ENCODE measurements at places on chromosomes 5 and 9.

DNA sequence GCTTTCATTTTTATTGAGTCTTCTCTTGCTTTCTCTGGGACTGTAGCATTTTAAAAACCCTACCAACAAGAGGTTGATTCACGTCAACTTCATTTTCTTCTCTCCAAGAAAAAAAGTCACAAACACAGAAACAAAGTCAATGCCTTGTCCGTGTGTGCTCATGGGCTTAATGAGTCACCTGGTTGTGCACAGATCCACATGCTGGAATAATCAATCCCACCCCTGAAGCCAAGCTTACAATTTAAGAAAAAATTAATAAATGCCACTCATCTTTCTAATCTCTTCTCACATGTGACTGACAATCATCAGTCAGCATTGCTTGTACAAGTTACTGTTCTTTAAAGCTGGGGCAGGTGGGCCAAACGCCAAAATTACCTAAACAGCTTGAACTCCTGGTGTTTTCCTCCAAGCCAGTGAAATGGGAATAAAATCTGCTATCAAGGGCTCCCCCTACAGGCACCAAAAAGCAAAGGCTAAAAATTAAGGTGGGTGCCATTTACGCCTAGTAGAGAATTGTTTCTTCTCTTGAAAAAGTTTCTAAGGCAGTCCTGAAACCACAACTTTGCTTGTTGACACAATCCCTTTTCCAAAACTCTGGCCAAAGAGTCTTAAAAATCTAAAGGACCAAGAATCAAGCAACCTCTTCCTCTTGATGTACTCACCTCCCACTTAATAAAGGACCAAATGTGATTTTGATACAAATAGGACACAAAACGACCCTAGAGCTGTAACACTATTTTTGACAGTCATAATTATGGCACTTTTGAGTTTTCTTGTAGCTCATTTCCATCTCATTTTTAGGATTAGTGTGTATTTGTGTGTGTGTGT, 21.3 kb downstream of the TRMO start:
- DNase-seq = no peak

DNA sequence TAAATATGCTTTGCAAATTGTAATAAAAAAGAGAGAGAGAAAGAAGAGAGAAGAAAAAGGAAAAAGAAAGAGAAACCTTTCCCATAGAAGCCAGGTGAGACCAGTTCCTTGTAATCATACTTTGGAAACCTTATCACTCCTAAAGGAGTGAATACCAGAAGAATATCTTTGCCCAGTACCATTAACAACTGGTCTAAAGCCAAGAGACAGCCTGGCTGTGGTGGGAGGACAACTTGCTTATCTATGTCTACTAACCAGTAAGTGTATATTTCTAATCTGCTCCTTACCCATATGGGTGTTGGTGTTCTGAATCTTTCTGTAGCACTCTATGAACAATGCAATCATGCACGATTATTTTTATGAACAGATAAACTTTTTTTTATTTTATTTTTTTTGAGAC, 10.5 kb upstream of the TXN start:
- no peak for DNase-seq

DNA sequence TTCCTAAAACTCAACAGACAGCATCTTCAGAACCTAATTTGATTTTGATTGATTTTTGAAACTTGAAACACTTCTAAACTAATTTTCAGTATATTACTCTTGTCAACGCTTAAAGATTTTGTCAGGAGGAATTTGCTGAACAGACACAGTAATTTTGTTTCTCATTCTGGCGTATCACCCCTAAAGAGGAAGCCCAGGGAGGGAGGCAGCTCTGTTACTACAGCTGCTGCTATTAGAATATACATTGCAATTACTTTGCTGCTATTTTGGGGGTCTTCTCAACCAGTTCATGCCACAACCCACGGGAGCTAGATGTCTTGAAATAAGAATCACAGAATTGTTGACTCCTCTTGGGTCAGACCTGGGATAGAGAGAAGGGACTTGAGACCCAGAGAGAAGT, 122.6 kb downstream of the TLR4 start:
- no peak for DNase-seq

- no peak for DNase-seq
Observed at GRCh38 chr9:130045725-130046450, 2.9 kb upstream of the FNBP1 start.

DNA sequence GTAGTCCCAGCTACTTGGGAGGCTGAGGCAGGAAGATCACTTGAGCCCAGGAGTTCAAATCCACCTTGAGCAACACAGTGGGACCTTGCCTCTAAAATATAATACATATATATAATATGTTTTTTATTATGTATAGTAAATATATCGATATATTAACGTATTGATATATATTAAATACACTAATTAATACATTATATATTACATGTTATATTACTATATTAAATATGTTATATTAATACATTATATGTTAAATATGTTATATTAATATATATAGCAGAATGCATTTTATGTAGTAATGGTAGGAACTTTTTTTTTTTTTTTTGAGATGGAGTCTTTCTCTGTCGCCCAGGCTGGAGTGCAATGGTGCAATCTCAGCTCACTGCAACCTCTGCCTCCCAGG, 18.1 kb upstream of the BNC2 start:
- no peak for DNase-seq

- DNase-seq = no peak
Observed at GRCh38 chr9:21357479-21358460, 7.1 kb upstream of the IFNA6 start.

DNA sequence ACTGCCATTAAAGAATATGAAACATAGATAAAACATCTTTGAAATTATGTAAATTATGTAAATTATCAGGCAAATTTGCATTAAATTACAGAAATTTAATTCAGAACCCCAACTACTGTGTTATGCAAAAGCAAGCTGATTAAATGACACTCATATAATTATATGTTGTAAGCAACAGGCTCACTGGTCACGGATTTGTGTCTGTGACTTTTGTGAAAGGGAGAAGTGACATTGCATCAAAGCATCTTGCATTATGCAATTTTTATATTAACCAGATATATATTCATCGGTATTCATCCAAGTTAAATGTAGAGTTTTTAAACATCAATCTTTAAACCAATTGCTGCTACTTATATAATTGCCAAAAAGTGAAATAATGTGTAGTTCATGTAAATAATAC, 13.0 kb upstream of the GLIPR2 start:
- no peak for DNase-seq

- no peak for DNase-seq
Observed at GRCh38 chr9:138067613-138068367, 190.2 kb downstream of the CACNA1B start.

DNA sequence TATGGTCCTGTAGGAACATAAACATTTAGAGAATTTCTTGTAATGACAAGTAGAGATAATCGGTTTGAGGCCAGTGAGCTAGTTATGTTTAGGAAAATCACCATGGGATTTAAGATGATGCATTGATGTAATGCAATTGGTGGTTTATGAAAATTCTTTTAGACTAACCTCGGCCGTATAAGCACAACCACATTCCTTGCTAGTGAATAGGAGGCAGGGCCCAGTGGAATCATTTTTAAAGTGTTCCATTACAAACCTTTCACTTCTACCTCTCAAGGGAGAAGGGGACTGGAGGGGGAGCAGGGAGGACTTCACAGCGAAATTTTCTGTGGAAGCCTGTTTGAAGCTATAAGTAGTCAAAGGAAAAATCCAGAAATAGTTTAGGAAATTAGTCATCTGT, 71.8 kb upstream of the NFIL3 start:
- no peak for DNase-seq

DNA sequence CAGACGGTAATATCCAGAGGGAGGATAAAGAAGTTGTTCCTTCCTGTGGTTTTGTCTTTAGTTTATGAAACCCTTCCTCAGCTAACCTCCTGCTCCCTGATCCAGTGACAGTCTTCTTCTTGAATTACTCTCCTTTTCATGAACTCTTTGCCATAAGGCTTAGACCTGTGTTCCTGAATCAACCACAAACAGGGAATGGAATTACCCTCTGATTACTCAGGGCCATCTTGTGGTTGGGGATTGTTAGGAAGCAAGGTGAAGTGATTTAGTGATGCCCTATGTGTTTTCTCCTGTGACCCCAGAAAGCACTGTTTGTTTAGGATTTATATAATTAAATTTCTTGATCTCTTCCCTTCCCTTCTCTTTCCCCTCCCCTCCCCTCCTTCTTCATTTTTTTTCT, 409.1 kb downstream of the TAF11L14 start:
- DNase-seq = no peak

- no peak for DNase-seq
Observed at GRCh38 chr9:33403941-33404787, 1.8 kb upstream of the AQP7 start.

DNA sequence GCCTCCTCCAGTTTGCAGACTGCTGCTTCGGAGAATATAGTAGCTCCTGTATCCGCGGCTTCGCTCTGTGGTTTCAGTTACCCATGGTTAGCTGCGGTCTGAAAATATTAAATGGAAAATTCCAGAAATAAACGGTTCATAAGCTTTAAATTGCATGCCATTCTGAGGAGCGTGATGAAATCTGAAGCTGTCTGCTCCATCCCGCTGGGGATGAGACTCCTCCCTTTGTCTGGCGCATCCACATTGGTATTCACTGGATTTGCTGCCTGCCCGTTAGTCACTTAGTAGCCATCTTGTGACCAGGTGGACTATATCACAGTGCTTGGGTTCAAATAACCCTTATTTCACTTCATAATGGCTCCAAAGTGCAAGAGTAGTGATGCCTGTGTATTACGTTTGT, 36.3 kb downstream of the MSX2 start:
- DNase-seq = no peak

DNA sequence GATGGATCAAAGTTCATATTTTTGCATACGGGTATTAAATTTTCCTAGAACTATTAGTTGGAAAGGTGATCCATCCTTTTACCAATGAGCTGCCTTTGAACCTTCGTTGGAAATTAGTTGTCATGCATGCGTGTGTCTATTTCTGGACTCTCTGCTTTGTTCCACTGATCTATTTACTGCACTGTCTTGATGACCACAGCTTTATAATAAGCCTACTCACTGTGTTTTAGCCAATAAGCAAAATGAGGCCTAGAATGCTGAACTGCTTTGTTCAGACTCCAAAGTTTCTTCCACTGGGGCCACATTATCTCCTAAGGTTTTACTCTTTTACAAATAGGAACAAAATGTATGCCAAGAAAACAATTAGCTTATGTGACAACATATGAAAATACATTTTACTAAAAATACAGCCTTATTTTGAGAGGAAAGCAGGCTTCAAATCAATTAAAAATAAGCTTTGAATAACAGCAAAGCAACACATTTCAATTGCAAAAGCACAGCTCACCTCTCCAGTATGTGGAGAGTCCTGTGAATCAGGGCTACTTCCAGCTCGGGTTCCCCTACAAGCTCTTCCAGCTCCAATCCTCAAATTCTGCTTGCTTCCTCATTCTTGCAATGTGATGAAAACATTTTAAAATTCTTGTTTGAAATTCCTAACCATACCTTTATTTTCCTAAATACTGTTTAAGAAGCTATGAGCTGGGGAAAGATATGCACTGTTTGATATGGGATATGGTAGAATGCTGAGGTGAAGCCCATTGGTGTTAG, 72.0 kb downstream of the RETREG1 start:
- DNase-seq = no peak

GRCh38 chr5:62265648-62266112, 40.3 kb upstream of the KIF2A start:
- no peak for DNase-seq

Measured in esophagus squamous epithelium (tissue), 5 donors.